ENCODE measurements at places on chromosomes 13 and 19.

- DNase-seq, result no peak
Observed at GRCh38 chr13:59363313-59363712, 800.4 kb downstream of the DIAPH3 start.

DNA sequence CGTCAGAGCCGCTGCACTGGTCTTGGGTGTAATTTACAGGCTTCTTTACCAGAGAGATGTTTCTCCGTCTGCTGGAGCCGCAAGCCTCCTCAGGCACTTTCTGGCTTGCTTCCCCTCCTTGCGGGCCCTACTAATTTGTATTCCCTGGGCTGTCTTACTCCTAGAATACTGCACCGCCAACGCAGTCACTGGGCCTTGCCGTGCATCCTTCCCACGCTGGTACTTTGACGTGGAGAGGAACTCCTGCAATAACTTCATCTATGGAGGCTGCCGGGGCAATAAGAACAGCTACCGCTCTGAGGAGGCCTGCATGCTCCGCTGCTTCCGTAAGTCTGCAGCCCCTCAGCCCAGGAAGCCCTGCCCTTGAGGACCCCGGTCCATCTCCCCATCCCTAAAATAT, 14.1 kb upstream of the C19orf33 start:
- no peak for DNase-seq

DNA sequence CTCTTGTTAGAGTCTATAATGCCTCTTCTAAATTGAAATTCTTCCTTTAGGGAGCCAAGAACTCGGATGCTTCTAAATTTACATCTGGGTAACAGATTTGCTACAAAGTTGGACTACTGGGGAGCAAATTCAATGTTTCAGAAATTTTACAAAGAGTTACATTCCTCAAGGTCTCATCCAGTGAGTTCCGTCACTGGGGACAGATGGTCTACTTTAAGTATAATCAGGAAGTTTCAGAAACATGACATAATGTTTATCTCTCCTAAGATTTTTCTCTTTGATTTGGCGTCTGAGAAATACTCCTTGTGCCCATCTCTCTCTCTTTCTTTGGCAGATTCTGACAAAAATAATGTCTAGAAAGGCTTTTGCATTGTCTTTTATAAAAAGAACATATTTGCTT, 81.5 kb upstream of the MBNL2 start:
- DNase-seq, result no peak

DNA sequence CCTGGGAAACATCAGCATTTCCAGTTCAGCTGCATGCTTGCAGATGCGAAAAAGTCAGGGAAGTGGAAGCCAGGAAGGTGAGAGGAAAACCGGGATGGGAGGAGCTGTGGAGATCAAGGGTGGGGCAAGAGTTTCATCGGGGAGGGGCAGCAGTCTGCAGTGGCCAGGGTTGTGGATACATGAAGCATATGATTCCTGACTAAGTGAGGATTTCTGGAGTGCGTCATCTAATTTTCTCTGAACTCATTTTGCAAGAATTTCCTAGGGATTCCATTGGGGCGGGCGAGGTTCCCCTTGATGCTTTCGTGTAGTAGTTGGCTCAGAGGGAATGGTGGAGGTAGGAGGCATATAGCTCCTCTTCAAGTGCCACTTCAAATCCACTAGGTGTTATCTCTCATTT, 344.1 kb upstream of the TMTC4 start:
- DNase-seq, result no peak

DNA sequence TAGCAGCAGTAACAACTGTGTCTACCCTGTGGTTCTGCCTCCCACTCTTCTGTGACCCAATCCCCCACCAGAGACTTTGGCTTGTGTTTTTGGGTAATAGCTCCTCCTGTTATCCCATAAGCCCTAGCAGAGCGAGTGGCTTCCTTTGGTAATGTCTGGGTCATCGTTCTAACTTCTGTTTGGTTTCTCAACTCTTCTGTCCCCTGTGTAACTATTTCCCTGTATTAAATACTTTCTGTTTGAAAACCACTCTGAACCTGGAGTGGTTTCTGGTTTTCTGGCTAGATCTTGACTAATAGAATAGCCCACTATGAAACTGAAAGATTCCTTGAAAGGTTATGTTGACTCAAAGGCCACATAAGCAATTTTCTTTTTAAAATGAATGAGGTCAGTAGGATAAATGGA, 350.0 kb downstream of the DCT start:
- DNase-seq, result no peak

DNA sequence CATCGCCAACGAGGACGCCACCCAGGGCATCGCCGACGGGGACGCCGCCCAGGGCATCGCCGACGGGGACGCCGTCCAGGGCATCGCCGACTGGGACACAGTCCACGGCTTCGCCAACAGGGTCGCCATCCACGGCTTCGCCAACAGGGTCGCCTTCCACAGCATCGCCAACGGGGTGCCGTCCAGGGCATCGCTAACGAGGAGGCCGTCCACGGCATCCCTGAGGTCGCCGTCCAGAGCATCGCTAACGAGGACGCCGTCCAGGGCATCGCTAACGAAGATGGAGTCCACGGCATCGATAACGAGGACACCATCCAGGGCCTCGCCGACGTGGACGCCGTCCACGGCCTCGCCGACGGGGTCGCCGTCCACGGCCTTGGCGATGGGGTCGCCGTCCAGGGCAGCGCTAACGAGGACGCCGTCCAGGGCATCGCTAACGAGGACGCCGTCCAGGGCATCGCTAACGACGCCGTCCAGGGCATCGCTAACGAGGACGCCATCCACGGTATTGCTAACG, 947.8 kb downstream of the TUBA3C start:
- DNase-seq, result no peak

GRCh38 chr13:20716951-20717350, 13.5 kb downstream of the IL17D start:
- no peak for DNase-seq

- DNase-seq, result no peak
Observed at GRCh38 chr13:73323615-73324014, 264.8 kb downstream of the KLF5 start.

DNA sequence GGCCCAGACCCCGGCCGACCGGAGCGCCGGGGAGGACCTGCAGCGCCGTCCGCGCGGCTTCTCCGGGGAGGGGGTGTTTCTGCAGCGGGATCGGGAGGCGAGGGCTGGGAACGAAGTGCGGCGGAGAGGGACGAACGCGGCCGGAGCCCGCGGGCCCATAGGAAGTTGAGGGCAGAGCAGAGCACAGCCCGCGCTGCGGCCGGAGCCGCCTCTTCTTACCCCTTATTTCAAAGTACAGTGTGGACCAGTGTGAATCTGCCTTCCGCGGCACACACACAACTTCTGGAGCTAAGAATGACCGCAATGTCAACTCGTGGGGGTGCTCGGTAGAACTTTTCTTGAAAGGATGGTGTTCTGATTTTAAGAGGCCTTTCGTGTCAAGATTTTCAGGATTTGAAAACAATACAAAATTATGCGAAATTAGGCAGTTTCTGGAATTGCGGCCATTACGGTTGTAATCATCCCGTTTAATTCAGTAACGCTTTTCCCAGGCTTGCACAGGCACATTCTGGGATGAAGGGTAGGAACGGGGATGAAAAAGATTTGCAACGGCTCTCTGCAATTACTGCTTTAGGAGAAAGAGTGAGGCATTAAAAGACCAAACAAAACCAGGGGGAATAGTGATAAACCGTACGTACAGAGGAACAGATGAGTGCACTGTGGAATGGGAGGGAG, 821 bp downstream of the TDRD3 start:
- peak; percentile 82 for DNase-seq

- DNase-seq, result no peak
Observed at GRCh38 chr13:44278166-44278565, 95.5 kb upstream of the SERP2 start.

GRCh38 chr19:14826006-14826405, 9.0 kb downstream of the OR7A5 start:
- no peak for DNase-seq

DNA sequence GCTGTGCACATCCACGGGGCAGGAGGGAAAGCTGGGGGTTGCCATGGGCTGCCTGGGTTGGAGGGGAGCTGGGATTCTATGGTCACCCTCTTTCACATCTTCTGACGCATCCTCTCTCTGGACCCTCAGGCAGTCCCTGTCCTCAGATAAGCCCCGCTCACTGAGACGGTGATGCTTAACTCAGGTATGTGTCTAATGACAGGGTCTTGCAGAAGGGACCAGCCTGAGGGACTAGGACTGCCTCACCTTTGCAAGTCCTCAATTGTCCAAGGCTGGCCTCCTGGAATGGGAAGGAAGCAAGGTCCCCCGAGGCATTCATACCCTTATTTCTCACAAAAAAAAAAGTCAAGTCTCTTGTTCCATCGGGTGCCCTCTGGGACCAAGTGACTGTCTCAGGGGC, 37.7 kb upstream of the CCNE1 start:
- DNase-seq, result no peak

DNA sequence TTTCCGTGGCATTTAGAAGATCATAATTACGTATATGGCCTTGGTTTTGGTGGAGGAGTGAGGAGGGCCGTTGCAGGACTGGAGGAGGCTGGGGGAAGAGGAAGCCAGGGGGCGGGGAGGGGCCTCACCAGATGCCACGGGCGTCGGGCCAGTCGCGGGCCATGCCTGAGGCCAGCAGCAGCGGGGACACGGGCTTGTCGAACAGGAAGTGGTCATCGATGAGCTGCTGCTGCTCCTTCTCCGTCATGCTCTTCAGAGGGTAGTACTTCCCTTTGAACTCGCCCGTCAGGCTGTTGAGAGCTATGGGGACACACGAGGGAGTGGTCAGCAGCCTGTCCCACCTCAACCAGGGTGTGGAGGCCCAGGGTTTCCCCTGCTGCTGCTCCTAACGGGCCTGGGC, 11.1 kb downstream of the CKM start:
- peak; percentile 78 for DNase-seq

- DNase-seq, result no peak
Observed at GRCh38 chr13:45082964-45083363, 37.3 kb upstream of the GTF2F2 start.

GRCh38 chr19:56341948-56342347, 27.3 kb upstream of the ZSCAN5A start:
- no peak for DNase-seq

DNA sequence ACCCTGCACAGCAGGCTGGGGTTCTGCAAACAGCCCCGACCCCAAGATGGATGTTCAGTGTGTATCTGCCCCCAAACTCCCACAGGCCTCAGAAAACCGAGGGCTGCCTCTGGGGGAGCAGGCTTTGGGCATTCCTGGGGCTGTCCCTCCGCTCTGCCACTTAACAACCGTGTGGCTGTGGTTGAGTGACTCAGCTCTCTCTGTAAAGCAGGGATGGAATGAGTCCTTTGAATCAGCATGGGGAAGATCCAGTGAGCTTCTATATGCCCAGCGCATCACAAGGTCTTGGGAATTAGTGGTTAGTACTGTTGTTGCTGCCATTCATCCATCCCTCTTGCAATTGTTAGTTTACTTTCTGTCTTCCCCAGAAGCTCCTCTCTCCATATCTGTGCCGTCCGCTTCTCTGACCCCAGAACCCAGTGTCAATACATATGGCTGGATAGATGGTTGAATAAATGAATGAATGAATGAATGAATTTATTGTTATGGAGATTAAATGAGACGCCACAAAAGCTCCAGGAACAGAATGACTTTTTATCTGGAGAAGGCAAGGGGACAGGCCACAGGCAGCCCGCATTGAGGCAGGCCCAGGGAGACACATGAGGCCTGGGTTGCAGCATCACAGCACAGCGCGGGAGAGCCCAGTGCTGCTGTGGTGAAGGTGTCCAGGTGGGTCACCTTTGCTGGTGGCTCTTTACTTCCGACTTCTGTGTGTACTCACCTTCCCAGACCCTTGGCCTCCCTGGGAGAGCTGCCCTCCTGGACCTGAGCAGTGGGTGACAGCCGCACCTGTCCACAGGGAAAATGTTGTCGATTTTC, 89.2 kb downstream of the RGCC start:
- DNase-seq, result no peak

DNA sequence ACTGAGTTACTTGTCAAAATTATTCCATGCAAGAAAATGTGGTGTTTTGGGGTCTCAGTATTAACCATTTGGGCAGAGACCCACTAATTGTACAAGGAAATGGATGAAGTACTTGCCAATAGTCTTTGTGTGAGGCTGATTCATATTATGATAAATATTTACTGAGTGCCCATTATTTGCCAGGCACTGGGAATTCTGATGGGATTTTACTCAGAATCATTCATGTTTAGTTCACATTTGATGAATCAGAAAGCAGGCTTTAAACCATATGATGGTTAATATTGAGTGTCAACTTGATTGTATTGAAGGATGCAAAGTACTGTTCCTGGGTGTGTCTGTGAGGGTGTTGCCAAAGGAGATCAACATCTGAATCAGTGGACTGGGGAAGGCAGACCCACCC, 66.2 kb upstream of the SOX21 start:
- DNase-seq, result no peak

GRCh38 chr13:79281339-79281747, 124.7 kb downstream of the RBM26 start:
- no peak for DNase-seq

DNA sequence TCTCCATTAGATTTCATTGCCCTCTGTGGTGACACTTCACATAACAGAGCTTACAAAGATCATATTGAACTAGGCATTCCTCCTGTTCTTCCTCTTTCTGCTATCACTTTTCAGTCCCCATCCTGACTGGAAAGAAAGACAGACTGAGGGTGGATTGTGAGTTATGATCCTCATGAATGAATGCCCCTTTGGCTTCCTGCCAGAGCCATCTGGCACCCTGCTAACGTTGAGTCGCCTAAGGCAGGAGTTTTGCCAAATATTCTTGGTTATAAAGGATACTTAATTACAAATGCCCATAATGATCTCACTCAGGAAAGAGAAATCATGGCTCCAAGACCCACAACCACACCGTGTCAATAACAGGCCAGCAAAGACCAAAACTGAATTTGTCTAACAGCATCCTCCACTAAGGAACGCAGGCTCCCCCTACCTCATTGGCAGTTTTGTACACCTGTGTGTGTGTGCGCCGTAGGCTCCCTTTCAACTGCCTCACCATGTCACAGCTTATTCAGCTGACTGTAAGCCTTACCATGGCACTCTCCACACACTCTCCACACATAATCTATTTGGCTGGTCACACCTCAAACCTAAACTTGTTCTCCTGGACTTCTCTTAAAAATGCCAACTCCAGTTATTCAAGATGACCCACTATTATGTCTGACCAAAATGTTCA, 15.5 kb downstream of the ZNF211 start:
- no peak for DNase-seq

DNA sequence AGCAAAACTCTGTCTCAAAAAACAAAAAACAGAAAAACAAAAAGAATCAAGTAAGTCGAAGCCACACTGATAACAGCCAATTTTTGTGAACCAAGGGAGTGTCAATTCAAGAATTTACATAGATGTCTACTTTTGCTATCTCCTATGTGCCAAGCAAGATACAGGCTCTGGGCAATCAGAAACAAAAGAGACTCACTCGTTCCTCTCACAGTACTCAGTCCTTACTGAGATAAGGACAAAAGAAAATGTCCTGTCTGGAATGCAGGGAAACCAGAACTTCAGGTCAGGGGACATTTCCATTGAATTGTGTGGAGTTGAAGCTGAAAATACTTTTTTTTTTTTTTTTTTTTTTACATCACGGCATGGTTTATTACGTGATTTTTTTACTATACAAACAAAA, 53.0 kb downstream of the NLRP12 start:
- DNase-seq, result no peak

GRCh38 chr13:35292329-35292728, 184.2 kb downstream of the MAB21L1 start:
- DNase-seq, result no peak

Data from right hindlimb (tissue), 1 donor.